GM12878 (cell line): ENCODE measurements at places on chromosomes 1 and 21. TPM values are rescaled to one million over a fixed set of nuclear protein-coding genes. Genes with fewer than 3 reads are reported as not detected.

DNA sequence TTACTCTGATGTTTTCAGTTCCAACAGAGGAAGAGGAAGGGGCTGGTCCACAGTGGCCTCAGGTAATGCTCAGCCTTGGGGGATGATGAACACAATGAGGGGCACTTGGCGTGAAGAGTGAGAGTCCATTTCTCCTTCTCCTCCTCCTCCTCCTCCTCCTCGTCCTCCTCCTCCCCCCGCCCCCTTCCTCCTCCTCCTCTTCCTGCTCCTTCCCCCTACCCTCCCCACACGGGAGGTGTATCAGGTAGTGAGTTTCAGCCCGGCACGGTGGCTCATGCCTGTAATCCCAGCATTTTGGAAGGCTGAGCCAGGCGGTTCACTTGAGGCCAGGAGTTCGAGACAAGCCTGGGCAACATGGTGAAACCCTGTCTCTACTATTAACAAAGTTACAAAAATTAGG, 17.3 kb upstream of the GPR157 start:
- H3K36me3 ChIP-seq, result peaks cover 7% of the 10 kb centered on the region
- H3K4me3 ChIP-seq, result no peak overlapping the region
- DNase-seq, result no peak
- H3K27me3 ChIP-seq, result no peaks in the 10 kb centered on the region

DNA sequence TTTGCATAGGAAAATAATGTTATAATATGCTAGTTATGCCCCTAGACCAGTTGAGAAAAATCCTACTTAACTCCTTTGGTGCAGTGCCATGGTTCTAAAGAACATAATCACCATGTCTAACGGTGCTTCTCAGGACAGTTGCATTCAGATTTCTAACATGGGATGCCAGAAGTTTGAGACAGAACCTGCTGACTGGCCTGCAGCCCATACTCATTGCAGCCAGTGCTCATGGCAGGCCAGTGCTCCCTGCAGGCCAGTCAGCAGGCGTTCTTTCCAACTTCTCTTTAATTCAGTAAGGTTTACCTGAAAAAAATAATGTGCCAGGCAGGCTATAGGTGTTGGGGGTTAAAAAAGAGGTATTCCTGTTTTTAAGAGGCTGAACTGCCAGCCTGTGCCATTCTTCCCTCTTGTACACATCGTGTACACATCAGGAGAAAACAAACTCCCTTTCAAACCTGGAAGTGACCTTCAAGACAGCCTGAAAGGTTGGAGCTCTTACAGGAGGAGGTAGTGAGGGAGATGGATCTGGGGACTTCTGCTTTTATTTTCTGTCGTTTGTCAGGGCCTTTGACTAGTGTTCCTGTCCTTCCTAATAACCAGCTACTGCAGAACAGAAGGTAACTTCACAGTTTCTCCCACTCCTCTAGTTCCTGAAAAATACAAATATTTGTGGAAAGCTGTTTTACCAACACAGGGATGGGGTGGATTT, 146.0 kb upstream of the MAGI3 start:
- no peak overlapping the region for H3K27ac ChIP-seq
- H3K27me3 ChIP-seq, result no peaks in the 10 kb centered on the region
- H3K4me3 ChIP-seq, result no peak overlapping the region
- H3K4me1 ChIP-seq, result no peaks in the 10 kb centered on the region
- no peak for DNase-seq
- no peaks in the 10 kb centered on the region for H3K36me3 ChIP-seq

DNA sequence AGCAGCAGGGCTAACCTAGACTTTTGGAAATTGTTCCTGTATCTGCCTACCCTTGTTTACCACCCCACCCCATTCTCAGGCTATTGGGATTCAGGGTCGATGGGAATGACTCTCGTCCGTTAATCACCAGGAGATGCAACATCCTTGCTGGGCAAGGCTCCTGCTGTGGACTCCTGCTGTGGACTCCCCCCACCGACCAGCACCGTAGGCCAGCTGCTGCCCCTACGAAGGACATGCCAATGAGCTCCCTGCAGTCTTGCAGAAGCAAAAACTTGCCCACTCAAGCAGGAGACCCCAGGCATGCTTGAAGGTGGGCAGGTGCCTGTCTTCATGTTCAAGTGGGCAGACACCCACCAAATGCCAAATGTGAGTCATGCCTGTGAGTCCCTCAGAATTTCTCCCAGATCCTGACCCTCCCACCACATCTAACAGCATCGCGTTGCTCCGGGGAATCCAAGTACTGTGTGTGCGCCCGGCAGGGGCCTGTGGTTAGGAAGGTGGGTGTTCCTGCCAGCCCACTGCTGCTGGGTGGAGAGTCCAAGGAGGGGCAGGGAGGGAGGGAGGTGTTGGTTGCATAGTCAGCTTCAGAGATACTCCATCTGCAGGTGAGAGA, 41.7 kb upstream of the SOX13 start:
- no peaks in the 10 kb centered on the region for H3K4me1 ChIP-seq
- no peak overlapping the region for H3K27ac ChIP-seq
- no peak for DNase-seq
- H3K36me3 ChIP-seq, result no peaks in the 10 kb centered on the region
- H3K4me3 ChIP-seq, result no peak overlapping the region

ICOSLG gene
- total RNA-seq, result 15.1 and 16.4 TPM in 2 replicates

SLFNL1 gene
- 0.18 and 0.24 TPM in 2 replicates for total RNA-seq
